Upper lobe of right lung (tissue), 1 donor: ENCODE measurements at places on chromosomes 3 and 15. TPM values are rescaled to one million over a fixed set of nuclear protein-coding genes. Genes with fewer than 3 reads are reported as not detected.

The SNTN gene
- not detected for total RNA-seq

The MORC1 gene
- not detected for total RNA-seq

The CASR gene
- 0.20 TPM for total RNA-seq

The ITGA11 gene
- total RNA-seq: 7.1 TPM

The CLRN1 gene
- total RNA-seq: not detected

The CPB1 gene
- 6.9 TPM for total RNA-seq

The GUCA1C gene
- total RNA-seq: not detected

The GRK7 gene
- total RNA-seq: 0.12 TPM

The INKA1 gene
- 6.6 TPM for total RNA-seq

GRCh38 chr3:23331141-23331935 lies 128.2 kb downstream of the UBE2E2 start:
- H3K27ac ChIP-seq: no peak overlapping the region
- no peak overlapping the region for H3K4me3 ChIP-seq
- H3K4me1 ChIP-seq: no peaks in the 10 kb centered on the region
- no peaks in the 10 kb centered on the region for H3K36me3 ChIP-seq

DNA sequence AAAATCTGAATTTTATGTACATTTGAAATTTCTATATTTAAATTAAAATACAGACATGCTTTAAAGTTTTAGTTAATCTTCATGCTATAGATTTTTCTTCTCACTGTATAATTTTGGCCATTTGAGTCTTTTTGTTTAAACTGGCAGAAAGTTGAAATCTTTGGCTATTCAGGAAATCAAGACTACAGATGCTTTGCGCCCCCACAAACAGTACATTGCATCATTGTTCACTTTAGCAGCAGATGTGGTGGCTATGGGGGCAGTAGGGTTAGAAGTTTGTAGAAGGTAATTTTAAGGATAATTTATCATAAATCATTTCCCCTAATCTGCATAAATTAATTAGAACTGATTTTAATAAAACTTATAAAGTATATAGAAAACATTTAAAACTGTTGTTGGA lies 20.9 kb downstream of the SPPL2A start:
- H3K4me3 ChIP-seq: no peak overlapping the region
- peaks cover 60% of the 10 kb centered on the region for H3K36me3 ChIP-seq
- DNase-seq: no peak
- no peaks in the 10 kb centered on the region for H3K4me1 ChIP-seq
- no peak overlapping the region for H3K27ac ChIP-seq

GRCh38 chr3:133136114-133137041 lies 98.2 kb downstream of the TMEM108 start:
- no peaks in the 10 kb centered on the region for H3K36me3 ChIP-seq
- no peaks in the 10 kb centered on the region for H3K4me1 ChIP-seq
- no peak overlapping the region for H3K27ac ChIP-seq
- no peaks in the 10 kb centered on the region for H3K27me3 ChIP-seq

- no peaks in the 10 kb centered on the region for H3K27me3 ChIP-seq
- H3K4me1 ChIP-seq: no peaks in the 10 kb centered on the region
- no peak overlapping the region for H3K27ac ChIP-seq
- DNase-seq: no peak
- no peak overlapping the region for H3K4me3 ChIP-seq
Observed at GRCh38 chr3:87834327-87834726, 224.5 kb downstream of the CGGBP1 start.

GRCh38 chr3:23712656-23713559 lies 92.8 kb upstream of the UBE2E1 start:
- no peak overlapping the region for H3K4me3 ChIP-seq
- no peak overlapping the region for H3K27ac ChIP-seq
- H3K36me3 ChIP-seq: no peaks in the 10 kb centered on the region
- no peak for DNase-seq

DNA sequence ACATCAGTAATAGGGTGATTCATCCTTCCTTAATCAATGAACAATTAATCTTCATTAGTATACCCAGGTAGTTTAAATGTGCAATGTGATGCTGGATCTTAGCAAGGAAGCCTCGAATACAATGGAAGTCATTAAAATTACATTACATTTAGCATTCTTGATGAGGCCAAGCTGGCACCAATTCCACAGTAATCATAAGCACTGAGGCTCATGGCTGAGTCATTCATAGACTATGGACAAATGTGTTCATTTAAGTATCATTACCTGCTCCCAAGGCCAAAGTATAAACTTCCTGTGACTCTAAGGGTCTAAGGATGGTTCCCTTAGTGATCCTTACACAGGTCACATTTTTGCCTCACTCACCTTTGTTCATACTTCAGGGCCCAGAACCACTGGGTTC lies 266.4 kb upstream of the CDIN1 start:
- no peak for DNase-seq
- no peaks in the 10 kb centered on the region for H3K27me3 ChIP-seq
- H3K4me3 ChIP-seq: no peak overlapping the region
- no peak overlapping the region for H3K27ac ChIP-seq
- H3K4me1 ChIP-seq: no peaks in the 10 kb centered on the region

DNA sequence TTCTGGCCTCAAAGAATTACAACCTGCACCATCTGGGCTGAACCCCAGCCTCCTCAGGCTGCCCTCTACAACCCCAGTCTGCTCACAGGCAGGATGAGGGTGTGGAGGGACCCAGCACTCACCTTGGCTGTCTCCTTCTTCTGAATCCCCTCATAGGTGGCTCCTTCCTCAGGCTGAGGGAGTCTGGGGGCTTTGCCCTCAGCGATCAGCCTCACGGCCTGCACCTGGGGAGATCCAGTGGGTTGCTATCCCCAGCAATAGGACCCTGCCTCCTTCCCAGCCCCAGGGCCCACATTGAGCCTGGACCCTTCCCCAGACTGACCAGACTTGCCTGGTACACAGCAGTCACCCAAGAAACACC lies 25.1 kb downstream of the ALDH1L1 start:
- H3K4me1 ChIP-seq: no peaks in the 10 kb centered on the region
- H3K27me3 ChIP-seq: no peaks in the 10 kb centered on the region
- no peaks in the 10 kb centered on the region for H3K36me3 ChIP-seq
- no peak overlapping the region for H3K4me3 ChIP-seq
- H3K27ac ChIP-seq: no peak overlapping the region

- H3K4me3 ChIP-seq: no peak overlapping the region
- H3K4me1 ChIP-seq: no peaks in the 10 kb centered on the region
- no peaks in the 10 kb centered on the region for H3K27me3 ChIP-seq
- no peak overlapping the region for H3K27ac ChIP-seq
Observed at GRCh38 chr15:80367094-80367493, 37.1 kb upstream of the ARNT2 start.

- H3K27ac ChIP-seq: no peak overlapping the region
- H3K4me1 ChIP-seq: peaks cover 2% of the 10 kb centered on the region
- no peaks in the 10 kb centered on the region for H3K27me3 ChIP-seq
- no peaks in the 10 kb centered on the region for H3K36me3 ChIP-seq
- H3K4me3 ChIP-seq: no peak overlapping the region
Observed at GRCh38 chr3:31013843-31014242, 119.4 kb upstream of the GADL1 start.

- no peak overlapping the region for H3K4me3 ChIP-seq
- peaks cover 20% of the 10 kb centered on the region for H3K36me3 ChIP-seq
- H3K4me1 ChIP-seq: peaks cover 79% of the 10 kb centered on the region
- no peak for DNase-seq
- H3K27ac ChIP-seq: peak overlapping the region; percentile 73
Observed at GRCh38 chr15:78035861-78036476, 41.5 kb downstream of the TBC1D2B start.

DNA sequence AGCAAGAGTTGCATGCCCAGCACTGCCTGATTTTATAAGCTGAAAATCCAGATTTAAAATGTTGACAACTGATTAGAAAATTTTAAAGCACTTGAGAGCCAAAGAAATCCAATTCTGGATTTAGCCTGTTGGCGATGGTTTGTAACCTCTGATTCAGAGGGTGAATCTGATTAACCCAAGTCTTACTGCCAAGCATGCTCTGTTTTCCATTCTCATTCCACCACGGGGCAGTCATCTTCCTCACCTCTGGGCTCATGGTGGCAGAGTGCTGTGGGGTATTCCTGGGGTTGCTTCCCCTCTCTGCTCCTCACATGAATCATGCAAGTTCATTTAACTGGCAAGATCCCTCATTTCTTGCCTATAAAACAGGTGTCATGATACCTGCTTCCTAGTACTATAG lies 342.2 kb downstream of the EPHB1 start:
- no peak overlapping the region for H3K4me3 ChIP-seq
- no peak for DNase-seq
- H3K4me1 ChIP-seq: no peaks in the 10 kb centered on the region
- H3K27me3 ChIP-seq: no peaks in the 10 kb centered on the region

- H3K36me3 ChIP-seq: no peaks in the 10 kb centered on the region
- H3K27ac ChIP-seq: no peak overlapping the region
- no peaks in the 10 kb centered on the region for H3K27me3 ChIP-seq
- H3K4me3 ChIP-seq: no peak overlapping the region
- peaks cover 20% of the 10 kb centered on the region for H3K4me1 ChIP-seq
Observed at GRCh38 chr3:43765521-43765971, 74.8 kb downstream of the ABHD5 start.

DNA sequence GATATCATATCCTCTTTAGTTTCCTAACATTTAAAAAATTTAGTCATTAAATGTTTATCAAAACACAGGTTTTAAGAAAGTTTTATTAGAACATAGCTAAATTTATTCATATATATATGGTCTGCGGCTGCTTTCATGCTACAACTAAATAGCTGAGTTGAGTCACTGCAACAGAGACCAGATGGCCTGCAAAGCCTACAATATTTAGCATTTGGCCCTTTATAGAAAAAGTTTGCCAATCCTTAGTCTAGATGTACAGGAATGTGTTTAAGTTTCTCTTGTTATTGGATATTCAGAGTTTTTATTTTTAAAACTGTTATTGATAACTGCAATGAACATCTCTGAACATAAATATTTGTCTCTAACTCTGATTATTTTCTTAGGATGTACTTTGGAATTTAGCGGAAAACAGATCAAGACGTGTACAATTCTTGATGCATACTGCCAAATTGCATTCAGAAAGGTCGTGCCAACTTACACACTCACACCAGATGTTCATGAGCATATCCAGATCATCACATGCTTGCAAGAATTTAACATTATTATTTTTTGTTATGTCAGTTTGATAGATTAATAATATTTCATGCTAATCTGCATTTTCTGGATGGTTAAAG lies 157.9 kb downstream of the STAC start:
- H3K4me1 ChIP-seq: peaks cover 5% of the 10 kb centered on the region
- no peak overlapping the region for H3K27ac ChIP-seq
- no peaks in the 10 kb centered on the region for H3K27me3 ChIP-seq
- DNase-seq: no peak
- H3K36me3 ChIP-seq: no peaks in the 10 kb centered on the region
- no peak overlapping the region for H3K4me3 ChIP-seq

DNA sequence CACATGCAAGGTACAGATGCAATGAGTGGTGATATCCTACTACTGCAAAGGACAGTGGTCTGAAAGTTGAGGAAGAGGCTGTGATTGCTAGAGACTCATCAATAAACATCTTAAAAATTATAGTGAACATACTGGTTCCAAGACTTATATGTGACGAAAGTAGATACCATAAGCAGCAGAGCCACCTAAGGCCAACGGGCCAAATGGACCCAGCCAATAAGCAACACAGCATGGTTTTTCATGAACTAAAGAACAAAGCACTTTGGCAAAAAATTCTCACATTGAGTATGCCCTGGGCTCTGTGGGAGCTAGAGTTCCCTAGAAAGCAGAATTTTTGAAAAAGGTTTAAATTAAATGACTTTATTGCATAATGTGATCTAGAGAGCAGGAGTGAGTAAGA lies 272.1 kb downstream of the SI start:
- no peaks in the 10 kb centered on the region for H3K4me1 ChIP-seq
- no peaks in the 10 kb centered on the region for H3K27me3 ChIP-seq
- H3K27ac ChIP-seq: no peak overlapping the region

GRCh38 chr3:142691527-142691926 lies 32.3 kb upstream of the TRPC1 start:
- no peak for DNase-seq
- H3K4me1 ChIP-seq: no peaks in the 10 kb centered on the region
- H3K4me3 ChIP-seq: no peak overlapping the region
- no peaks in the 10 kb centered on the region for H3K36me3 ChIP-seq

DNA sequence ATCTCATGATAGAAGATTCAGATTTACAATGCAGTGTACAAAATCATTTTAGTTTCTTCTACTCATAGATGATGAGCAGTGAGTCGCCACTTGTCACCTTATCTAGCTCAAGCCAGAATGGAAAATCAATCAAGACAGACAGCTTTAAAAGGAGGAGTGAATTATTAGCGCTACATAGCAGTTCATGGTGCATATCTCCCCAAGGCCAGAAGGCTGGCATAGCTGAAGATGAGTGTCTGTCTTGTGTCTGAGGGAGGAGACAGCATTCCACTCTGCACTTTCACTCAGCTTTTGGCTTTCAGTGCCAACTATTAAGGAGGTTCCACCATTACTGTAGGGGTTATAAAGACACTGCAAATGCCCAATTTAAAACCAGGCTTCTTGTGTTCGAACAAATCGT lies 804.1 kb upstream of the LMCD1 start:
- no peak overlapping the region for H3K27ac ChIP-seq
- no peaks in the 10 kb centered on the region for H3K36me3 ChIP-seq
- H3K4me1 ChIP-seq: no peaks in the 10 kb centered on the region
- DNase-seq: no peak

- H3K4me3 ChIP-seq: no peak overlapping the region
- no peaks in the 10 kb centered on the region for H3K27me3 ChIP-seq
- H3K36me3 ChIP-seq: no peaks in the 10 kb centered on the region
- H3K27ac ChIP-seq: peak overlapping the region; percentile 30
- peaks cover 54% of the 10 kb centered on the region for H3K4me1 ChIP-seq
- no peak for DNase-seq
Observed at GRCh38 chr3:127779747-127780146, 42.6 kb downstream of the MGLL start.
